ENCODE measurements at places on chromosomes 12 and 14. TPM values are rescaled to one million over a fixed set of nuclear protein-coding genes. Genes with fewer than 3 reads are reported as not detected.

The TPCN1 gene
- 14.0 TPM for total RNA-seq

The SLCO1B3 gene
- 2.9 TPM for total RNA-seq

DNA sequence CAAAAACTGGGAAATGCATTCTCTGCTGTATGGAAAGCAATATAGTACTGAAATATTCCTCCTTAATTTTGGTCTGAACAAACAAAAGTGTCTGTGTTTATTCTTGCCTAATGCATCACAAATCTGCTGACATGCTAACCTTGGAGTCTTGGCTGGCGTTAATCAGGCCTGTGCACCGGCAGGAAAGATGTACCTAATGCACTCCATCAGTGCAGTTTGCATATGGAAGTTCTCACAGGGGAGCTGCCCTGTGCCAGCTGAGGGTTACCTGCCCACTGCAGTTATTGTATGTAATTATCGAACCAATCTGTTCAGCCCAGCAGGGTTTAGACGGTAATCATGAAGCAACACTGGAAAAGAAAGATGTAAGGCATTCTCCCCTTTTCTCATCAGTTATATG is 76.9 kb downstream of the VRK1 start:
- no peaks in the 10 kb centered on the region for H3K36me3 ChIP-seq
- H3K27me3 ChIP-seq, result no peaks in the 10 kb centered on the region
- H3K27ac ChIP-seq, result no peak overlapping the region
- peak; percentile 61 for DNase-seq
- no peak overlapping the region for H3K4me3 ChIP-seq

- no peak overlapping the region for H3K4me3 ChIP-seq
- DNase-seq, result no peak
- no peak overlapping the region for H3K27ac ChIP-seq
- no peaks in the 10 kb centered on the region for H3K4me1 ChIP-seq
- H3K27me3 ChIP-seq, result no peaks in the 10 kb centered on the region
Observed at GRCh38 chr14:51889851-51890250, 29.4 kb downstream of the GNG2 start.

DNA sequence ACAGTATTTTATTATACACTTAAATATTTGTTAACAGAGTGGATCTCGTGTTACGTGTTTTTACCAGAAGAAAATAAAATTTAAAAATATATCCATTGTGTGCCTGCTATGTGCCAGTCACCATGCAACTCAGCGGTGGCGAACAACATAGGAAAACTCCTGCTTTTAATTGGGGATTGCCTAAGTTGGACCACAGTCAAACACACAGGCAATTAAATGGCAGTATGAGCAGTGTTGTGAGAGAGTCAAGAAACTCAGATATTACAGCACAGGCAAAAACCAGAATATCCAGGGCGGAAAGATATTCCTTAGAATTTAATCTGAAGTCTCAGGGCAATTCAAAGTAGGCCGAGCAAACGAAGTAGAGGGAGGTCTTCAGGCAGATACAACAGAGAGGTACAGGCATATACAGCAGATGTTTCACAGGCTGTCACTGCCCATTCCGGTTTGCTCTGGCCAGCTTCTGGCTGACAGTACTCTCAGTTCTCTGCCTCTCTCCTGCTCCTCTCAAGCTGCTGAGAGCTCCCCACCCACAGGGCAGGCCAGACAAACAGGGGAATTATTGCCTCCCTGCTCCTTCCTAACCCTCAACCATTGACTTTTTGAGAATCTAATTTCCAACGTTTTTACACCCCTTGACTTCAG is 540.2 kb upstream of the TMEM132C start:
- no peaks in the 10 kb centered on the region for H3K4me1 ChIP-seq
- H3K27me3 ChIP-seq, result no peaks in the 10 kb centered on the region
- H3K4me3 ChIP-seq, result no peak overlapping the region
- H3K27ac ChIP-seq, result no peak overlapping the region
- no peaks in the 10 kb centered on the region for H3K36me3 ChIP-seq
- no peak for DNase-seq

DNA sequence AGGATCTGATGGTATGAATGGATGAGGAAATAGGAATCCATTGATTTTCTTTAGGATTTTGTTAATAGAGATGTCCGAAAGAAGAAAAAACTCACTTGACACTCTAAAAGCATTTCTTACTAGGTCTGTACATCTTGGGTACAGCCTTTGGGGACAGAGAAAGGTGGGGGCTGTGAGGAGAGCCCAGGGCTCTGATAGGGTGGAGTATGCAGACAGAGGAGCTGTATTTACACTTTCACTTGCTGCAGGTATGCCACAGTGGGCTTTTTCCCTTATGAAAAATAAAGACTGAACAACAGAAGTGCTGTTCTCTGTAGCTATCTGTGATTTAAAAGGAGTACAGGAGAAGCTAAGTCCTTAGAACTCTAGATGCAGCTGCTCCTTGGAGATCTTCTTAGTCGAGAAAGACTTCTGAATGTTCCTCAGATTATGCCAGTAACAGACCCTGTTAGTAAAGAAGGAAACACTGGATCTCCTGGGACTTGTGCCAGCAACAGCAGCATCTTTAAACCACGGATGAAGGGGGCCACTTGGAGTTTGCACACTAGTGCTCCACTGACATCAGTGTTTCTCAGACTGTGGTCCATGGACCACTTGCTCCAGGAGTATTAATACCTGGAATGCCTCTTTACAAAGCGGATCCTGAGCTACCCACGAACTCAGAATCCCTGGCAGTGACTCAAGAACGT is 19.4 kb upstream of the RTRAF start:
- no peak overlapping the region for H3K4me3 ChIP-seq
- H3K36me3 ChIP-seq, result no peaks in the 10 kb centered on the region
- H3K27ac ChIP-seq, result peak overlapping the region; percentile 65
- DNase-seq, result peak; percentile 30

DNA sequence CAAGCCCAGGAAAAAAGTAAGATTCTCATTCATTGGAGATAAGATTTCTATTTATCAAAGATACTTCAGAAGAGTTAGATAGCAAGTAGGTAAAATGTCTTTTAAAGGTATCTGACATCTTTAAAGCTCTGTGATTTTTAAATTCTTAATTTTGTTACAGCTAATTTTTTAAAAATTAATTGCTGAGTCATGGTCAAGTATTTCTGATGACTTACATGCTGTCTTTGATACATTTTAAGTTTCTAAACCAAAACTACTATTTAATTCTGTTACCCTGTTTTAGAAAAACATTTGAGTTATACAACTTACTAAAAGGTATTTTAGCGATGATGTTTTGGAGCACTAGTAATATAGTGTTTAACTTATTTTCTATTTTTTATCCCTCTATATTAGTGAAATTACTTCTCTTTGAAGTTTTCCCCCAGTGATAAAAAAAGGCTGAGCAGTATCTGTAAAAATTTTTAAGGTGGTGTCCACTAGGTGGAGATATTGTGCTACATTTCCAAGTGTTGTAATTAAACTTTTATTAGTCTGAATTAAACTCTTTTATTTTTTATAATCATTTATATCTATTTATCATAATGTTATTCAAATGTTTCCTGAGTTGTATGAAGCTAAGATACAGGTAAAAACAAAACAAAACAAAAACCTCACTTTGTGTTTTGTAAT is 11.5 kb downstream of the ALG10 start:
- H3K4me1 ChIP-seq, result no peaks in the 10 kb centered on the region
- no peak overlapping the region for H3K4me3 ChIP-seq
- DNase-seq, result no peak
- H3K27me3 ChIP-seq, result no peaks in the 10 kb centered on the region

DNA sequence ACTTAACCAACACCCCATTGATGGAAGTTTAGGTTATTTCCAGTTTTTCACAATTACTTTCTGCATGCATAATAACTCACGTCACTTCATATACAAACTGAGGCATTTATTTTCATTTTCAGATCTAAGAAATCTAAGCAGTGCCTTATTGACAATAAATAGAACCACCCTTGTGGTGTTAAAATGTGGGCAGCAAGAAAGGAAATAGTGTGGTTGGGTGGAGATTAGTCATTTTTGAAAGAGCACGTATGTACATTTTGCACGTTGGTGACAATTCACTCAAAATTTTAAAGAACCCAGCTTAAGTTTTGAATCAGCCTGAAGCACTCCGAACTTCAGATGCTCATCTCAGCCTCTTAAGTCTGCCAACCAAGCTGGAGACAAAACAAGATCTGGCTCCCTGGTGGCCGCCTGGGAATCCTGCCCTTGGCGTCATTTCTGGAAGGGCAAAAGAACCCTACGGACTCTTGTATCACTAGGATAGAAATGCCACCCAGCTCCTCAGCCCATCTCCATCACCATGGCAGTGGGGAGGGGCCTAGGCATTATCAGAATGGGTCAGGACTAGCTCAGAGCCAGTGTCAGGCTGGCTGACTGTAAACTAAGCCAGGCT is 89.5 kb upstream of the BCL2L14 start:
- H3K4me3 ChIP-seq, result no peak overlapping the region
- no peak for DNase-seq
- H3K36me3 ChIP-seq, result no peaks in the 10 kb centered on the region
- H3K4me1 ChIP-seq, result no peaks in the 10 kb centered on the region

Data from spinal cord (tissue), 10 donors.